SHP77 treated with DMSO at 0.1 percent for 48 hours (cell line): ENCODE measurements at places on chromosomes 13 and 19.

- DNase-seq = no peak
Measured at GRCh38 chr13:97122381-97122996, 99.6 kb upstream of the MBNL2 start.

DNA sequence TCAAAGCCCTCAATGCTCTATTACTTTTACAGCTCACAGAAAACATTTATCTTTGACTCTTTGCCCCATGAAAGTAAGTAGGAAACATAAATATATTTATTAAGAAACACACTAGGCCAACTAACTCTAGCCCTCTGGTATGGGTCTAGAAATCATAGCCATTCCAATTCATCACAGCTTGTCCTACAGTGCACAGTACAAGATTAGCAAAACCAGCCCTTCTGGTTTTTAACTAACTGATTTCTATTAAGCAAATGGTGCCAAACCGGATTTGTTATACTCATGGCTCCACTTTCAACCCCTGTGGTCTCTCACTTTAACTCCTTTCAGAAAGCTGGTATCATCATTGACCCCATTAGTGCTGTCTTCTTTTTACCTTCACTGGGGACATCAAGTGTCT lies 5.6 kb upstream of the LRRC63 start:
- no peak for DNase-seq

- peak; percentile 24 for DNase-seq
Measured at GRCh38 chr13:29319451-29319850, 276.0 kb downstream of the SLC7A1 start.

DNA sequence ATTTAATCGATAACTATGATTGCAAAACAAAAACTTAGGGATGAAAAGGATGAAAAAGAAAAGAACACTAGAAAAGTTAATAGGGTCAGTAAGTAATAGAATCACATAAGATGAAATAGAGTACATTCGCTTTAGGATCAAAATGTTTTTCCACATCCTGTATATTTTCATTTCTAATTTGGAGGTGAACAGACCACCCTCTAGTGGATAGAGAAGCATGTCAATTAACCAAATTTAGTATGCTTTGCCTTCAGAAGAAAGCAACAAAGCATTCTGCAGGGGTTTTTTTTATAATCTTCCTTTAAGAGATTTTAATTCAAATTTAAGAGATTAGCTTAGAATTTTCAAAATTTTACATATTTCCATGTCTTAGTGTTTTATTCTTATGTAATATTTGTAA lies 611.0 kb upstream of the SGCG start:
- no peak for DNase-seq

DNA sequence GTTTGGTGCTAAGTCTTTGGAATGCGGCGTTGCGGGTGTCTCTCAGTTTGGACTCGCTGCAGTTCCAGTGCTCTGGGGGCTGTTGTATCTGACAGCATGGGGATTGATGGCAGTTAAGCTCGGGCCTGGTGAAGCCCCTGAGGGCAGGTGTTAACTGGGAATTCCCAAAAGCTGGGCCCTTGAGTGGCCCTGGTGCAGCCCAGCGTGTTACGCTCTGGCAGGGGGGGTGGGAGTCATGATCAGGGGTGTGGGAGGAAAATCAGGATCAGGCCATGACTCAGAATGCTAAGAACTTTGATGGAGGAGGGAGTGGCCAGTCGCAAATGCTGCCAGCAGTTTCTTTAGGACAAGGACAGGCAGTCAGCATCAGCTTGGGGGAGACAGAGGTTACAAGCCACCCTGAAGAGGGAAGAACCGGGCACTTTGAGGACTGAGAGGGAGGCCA lies 19.6 kb downstream of the AP2A1 start:
- DNase-seq = no peak

DNA sequence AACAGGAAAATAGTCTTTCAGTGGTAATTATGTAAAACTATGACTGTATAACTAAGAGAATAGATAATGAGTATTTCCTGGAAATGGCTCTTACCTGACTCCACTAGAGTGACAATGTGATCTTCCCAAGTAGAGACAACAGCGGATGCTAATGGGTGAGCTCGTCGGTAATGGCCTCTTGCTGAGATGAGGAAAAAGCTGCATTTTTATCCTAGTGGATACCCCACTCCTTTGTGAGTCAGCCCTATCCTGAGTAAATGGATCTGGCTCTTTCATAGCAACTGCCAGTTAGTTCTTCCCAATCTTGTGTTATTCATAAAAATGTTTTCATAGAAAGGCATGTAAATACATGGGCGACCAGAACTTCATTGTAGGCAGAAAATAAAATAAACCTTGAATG lies 299.5 kb downstream of the NALCN start:
- no peak for DNase-seq

DNA sequence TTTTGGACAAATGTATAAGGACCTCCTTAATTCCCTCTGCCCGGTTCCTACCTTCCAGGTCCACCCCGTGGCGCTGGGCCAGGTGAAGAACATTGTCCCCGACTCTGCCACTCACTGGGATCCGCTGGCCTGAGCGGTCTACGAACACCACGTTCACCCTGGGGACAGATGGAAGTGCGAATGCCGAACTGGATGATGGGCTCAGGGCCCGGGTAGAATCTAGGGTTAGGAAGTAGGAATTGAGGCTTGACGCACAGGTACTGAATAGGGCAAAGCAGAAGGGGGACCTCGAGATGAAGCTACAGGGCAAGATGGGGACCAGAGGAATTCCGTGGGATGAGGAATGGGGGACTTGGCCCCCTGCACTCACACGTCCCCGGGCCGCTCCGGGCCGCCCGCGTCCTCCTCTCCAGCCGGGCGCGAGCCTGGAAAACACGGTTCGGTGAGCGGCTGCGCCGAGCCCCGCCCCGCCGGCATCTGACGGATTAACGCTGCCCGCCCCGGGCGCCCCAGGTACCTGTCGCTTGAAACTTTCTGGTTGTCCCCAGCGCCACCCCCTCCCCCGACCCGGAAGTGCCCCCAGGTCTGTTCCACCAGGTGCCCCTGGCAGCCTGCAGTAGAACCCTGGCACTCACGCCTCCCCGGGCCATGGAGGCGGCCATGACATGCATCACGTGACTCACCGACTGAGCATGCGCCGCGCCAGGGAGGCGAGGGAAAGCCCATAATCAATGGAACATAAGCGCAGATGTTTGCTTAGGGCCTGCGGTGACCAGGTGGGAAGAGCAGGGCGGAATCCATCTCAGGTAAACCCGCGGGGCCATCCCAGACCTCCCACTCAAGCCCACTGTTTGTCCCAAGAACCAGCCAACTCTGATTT lies at the start of gene FDX2:
Gene FDX2 (minus strand): TSS at position 681 of the 880 bp plus-strand sequence. CDS start 19 bp downstream, at position 662.
- peak; percentile 54 for DNase-seq

GRCh38 chr19:35438096-35438495 lies 10.0 kb upstream of the FFAR2 start:
- DNase-seq = no peak

GRCh38 chr19:50912727-50913716 lies 1.8 kb upstream of the KLK4 start:
- DNase-seq = no peak

GRCh38 chr19:16420336-16420676 lies 51.5 kb downstream of the EPS15L1 start:
- no peak for DNase-seq

DNA sequence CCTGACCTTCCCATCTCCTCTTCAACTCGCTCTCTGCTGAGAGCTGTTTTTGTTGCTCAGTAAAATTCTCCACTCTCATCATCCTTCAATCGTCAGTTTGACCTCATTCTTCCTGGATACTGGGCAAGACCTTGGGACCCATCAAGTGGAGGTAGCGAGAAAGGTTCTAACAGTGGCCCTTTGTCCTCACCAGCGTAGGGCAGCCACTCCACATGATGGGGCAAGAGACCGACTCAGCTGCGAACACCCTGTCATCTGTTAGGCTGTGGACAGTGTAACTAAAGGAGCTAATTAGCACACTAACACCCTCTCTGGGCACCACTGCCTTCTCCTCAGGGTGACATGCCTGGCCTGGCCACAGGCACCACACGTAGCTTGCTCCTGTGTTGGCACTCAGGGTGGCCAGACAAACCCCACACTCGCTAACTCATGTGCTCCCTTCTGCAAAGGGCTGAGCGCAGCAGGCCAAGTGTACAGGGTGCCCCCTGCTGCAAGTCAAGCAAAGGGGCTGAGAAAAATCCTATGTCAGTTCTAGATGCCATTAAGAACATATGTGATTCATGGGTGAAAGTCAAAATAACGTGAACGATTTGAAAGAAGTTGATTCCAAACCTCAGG lies 1216.0 kb downstream of the SLITRK5 start:
- DNase-seq = no peak

DNA sequence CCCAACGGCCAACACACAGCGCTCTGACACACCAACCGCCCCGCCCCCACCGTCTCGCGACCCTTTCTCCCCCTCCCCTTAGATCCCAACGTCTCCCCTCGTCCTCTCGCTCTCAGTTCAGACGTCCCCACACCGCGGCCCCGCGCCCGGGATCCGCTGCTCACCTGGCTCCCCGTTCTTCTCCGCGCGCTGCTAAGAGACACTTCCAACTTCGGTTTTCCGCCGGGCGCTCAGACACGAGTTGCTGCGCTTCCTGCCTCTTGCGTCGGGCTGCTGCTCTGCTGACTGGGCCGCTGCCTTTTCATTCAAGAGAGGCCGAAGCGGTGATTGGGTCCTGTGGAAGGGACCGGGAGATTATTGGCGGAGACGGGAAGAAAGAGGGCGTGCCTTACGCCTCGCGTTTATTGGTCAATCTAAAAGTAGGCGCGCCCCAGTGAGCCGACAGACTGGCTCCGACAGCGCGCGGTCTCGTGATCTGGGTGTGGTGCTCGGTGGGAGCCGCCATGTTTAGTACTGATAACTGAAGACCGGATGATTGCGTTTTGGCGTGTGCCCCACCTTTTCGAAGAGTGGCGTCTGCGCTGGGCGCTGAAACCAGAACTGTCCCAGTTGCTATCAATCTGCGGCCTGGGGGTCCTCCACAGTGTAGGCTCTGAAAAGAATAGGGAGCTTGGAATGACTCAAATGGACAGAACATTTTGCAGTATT lies at the start of gene DDX39A:
Gene DDX39A (minus strand): TSS at position 236 of the 708 bp plus-strand sequence. CDS start 6,121 bp downstream, outside the sequence.
- DNase-seq = peak; percentile 99

GRCh38 chr19:37829526-37829925 lies 50.1 kb upstream of the ZNF573 start:
- no peak for DNase-seq

- DNase-seq = no peak
Measured at GRCh38 chr19:41552558-41552957, 23.4 kb upstream of the CEACAM21 start.

GRCh38 chr19:13882836-13883235 lies 5.9 kb downstream of the NANOS3 start:
- DNase-seq = no peak

DNA sequence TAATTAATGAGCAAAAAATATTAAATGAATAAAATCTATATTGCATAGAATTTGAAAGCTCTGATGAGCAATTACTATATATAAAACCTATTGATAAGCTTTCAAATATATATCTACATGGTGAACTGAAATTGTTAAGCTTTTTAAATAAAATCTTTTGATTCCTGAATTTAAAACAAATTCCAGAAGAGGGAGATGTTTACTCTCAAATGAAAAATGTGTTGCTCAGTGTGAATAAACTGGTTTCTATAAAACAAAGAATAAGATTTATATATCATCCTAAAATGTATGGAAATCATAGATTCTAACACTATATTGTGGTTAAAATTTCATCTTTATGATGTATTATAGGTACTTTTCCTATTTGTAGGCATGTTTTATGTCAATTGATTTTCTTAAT lies 171.5 kb upstream of the SLITRK6 start:
- DNase-seq = no peak

GRCh38 chr19:49983645-49984229 lies 22.8 kb upstream of the SIGLEC11 start:
- DNase-seq = peak; percentile 30

- DNase-seq = no peak
Measured at GRCh38 chr19:2382530-2383222, 22.6 kb downstream of the TMPRSS9 start.

DNA sequence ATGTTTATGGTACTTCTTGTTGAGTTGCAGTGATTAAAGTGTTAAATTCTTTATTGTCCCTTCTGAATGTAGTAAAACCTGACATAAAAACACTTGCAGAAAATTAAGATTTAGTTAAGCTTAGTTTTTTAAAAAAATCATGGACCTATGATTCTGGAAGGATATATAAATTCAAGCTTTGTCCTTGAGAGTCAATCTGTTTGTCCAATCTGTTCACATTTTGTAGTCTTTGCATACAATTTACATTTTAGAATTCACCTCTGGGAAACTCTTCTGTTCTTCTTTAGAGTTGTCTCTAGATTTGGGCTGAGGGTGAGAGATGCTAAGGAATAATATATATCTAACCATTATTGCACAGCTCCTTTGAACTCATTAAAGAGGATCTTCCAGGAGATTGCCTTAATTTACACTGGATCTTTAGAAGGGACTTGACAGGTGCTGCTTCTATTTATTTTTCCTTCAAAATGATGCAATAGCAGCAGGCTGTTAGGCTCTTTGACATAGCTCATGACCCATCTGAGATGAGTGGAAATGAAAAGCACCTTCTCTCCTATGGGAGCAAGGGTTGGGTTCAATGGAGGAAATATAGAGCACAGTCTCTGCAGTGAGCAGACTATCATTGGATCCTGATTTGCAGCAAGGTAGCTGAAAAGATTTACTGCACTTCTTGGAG lies 433.9 kb downstream of the GPC6 start:
- DNase-seq = no peak

DNA sequence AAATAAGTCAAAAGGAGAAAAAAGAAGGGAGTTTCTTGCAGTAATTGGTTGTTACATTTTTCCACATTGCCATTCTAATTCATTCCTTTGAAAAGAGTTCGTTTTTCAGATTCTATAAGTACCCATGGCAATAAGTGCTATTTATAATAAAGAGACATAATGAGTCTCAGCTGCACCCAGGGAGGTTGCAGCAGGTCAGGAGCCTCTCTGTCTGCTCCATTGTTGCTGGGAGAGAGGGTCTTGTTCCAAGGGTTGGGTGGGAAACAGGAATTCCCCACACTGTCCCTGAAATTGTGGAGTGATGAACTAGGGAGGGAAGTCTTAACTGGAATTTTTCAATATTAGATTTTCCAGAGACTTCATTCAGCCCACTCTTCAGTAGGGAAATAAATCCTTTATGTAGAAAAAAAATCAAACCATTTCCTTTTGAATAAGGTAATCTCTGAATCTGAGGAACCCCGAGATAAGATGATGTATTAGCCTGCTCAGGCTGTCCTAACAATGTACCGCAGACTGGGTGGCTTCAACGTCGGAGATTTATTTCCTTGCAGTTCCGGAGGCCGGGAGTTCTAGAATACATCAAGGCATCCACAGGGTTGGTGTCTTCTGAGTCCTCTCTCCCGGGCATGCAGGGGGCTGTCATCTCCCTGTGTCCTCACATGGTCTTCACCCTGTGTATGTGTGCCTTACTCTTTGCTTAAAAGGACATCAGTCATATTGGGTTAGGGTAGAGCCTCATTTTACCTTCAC lies 342.7 kb upstream of the TMTC4 start:
- DNase-seq = no peak

DNA sequence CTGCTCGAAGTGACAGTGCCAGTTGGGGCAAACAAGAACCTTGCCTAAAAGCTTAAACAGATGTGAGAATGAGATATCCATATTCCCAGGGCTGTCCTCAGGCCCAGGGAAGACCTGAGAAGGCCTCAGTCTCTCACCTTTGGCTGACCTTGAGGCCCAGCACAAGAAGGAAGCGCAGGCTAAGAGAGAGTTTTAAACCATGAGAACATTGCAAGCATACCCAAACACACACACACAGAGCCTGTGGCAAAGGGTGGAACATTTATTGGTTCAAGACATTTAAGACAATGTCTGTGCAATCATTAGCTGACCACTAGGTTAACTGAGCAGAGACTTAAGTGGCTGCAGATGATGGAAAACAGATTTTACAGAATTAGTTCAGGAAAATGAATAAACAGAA lies 248.2 kb downstream of the NBEA start:
- no peak for DNase-seq
